ENCODE measurements at places on chromosomes 2 and 18.

DNA sequence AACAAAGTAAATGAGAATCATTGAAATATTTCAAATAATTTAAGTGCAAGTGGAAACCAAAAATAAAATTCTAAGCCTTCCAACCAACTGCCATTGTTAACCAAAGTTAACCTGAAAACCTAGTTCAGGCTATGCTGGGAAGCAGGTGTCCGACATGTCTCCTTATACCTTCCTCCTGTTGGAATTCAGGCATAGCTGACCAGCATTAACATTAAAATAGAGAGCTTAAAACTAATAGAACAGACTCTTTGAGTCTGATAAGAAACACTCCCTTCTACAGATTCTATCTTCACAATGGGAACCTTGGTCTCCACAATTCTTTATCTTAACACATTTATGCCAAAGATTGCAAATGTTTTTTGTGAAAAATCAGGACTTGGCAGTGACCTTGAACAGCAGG lies 1004.9 kb upstream of the NRXN1 start:
- DNase-seq, result no peak

- DNase-seq, result no peak
Measured at GRCh38 chr2:158546412-158547144, 89.8 kb downstream of the PKP4 start.

DNA sequence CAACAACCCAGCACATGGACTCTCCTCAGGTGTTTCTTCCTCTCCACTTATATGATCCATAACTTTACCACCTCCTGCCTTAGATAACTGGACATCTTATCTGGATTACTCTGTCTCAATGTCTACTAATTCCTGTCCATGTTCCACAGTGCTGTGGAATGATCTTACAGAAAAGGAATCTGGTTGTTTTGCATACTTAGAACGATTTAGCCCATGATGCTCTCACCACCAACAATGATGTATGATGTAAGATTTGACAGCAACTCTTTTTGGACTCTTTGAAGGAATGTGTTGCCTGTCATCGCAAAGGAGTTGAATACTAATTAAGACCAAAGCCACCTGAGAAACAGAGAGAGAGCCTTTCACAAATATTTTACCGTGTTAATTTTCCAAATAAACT lies 37.7 kb upstream of the SYT4 start:
- no peak for DNase-seq

GRCh38 chr2:9086465-9086864 lies 83.0 kb upstream of the MBOAT2 start:
- DNase-seq, result no peak

DNA sequence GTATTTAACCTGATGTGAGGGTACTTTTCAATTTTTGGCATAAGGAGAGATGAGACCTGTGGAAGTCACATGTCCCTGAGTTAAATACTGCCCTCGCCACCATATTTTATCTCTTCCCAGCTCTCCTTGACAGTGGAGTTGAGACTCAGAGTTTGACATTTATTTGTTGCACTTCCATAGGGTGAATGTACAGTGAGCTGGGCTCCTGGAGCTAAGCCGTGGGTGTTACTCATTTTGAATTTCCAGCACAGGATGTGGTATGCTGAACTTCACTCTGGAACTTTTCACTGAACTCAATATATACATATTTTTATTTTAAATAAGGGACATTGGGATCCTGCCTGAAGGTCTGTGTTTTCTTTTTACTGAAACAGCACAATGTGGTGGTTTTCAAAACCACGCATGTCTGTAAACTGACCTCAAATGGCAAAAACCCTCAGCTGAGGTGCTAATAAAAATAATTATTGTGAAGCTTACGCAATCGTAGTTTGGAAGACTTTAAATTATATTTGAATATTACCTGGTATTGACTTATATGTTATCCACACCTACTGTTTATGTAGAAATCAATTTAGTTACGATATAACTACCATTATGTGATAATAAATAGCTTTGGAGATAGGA lies 12.1 kb downstream of the RNF144A start:
- no peak for DNase-seq

GRCh38 chr2:37436323-37436722 lies 91.9 kb downstream of the QPCT start:
- DNase-seq, result no peak

DNA sequence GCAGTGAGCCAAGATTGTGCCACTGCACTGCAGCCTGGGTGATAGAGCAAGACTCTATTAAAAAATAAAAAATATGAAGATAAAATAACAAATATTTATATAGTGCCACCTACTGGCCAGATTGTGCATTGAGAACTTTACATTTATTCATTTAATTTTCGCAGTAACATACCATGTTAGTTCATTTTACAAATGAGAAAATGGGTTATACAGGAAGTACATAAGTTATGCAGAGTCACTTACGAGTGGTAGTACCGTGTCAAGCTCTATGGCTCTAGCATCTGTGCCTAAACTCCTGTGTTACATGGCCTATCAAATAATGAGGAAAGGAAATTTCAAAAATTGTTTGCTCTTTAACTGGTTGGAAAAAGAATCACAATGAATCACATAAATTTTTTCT lies 27.9 kb downstream of the RIF1 start:
- DNase-seq, result no peak

DNA sequence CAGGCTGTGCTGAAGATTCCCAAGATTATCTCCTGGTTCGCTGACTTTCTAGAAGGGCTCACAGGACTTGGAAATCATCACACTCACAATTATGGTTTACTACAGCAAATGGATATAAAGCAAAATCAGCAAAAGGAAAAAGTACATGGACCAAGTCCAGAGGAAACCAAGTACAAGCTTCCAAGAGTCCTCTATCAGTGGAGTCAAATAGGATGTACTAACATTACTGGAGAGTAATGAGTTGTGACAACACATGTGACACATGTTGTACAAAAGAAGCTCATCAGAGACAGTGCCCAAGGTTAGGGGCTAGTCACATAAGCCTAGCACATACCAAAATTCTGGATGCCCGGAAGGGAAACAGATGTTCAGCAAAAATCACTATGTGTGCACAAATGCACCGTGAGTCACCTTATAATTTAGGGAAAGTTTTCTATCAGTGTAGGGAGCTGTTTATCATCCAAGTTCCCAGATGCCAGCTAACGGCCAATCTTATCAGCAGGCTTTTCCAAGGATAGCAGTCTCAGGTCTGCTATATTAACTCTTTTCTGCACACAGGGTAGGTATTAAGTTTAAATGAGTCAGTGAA lies 9.5 kb downstream of the TMEM237 start:
- no peak for DNase-seq

GRCh38 chr2:144288438-144288837 lies 231.5 kb downstream of the ZEB2 start:
- DNase-seq, result no peak

DNA sequence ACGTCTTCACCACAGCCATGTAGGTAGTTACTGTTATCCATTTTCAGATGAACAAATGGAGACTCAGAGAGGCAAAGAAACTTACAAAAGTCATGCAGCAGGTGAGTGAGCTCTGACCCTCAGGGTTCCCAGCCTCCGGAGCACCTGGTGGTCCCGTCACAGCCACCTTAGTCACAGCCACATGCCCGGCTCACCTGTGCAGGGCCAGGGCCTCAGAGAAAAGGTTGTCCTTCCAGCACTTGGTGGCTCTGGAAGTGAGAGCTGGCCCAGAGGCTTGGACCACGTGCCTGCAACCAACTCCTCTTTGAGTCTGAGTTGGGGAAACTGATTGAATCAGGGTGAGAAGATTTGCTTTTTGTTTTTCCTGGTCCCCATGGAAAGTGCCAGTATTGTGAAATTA lies 189.3 kb downstream of the GLI2 start:
- DNase-seq, result no peak

GRCh38 chr2:214706986-214707385 lies 102.5 kb downstream of the BARD1 start:
- DNase-seq, result peak; percentile 23

GRCh38 chr2:138699421-138699820 lies 80.8 kb downstream of the NXPH2 start:
- no peak for DNase-seq

DNA sequence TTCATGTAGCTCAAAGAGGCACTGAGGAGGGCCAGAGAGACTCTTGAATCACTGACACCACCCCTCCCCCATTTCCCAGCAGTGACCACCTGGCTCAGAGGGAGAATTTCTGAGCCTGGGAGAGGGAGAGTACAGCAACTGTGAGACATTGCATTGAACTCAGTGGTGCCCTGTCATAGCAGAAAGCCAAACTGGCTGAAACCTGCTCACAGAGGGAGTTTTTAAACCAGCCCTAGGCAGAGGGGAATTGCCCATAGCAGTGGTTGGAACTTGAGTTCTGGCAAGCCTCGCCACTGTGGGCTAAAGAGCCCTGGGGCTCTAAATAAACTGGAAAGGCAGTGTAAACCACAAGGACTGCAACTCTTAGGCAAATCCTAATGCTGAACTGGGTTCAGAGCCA lies 243.1 kb downstream of the ADCYAP1 start:
- no peak for DNase-seq

- DNase-seq, result no peak
Measured at GRCh38 chr2:158975271-158975921, 7.0 kb downstream of the TANC1 start.

GRCh38 chr2:18178736-18179349 lies 300.4 kb downstream of the KCNS3 start:
- peak; percentile 77 for DNase-seq

GRCh38 chr2:228239207-228239906 lies 57.9 kb upstream of the SPHKAP start:
- DNase-seq, result no peak

- DNase-seq, result no peak
Measured at GRCh38 chr2:64274399-64275173, 130.4 kb upstream of the PELI1 start.

- DNase-seq, result no peak
Measured at GRCh38 chr2:7951490-7951889, 730.4 kb upstream of the ID2 start.

- DNase-seq, result peak; percentile 9
Measured at GRCh38 chr2:9737053-9737875, 106.0 kb upstream of the TAF1B start.

GRCh38 chr2:223877721-223878410 lies 40.5 kb upstream of the AP1S3 start:
- DNase-seq, result no peak

GRCh38 chr2:119178776-119179175 lies 20.2 kb upstream of the C1QL2 start:
- no peak for DNase-seq

DNA sequence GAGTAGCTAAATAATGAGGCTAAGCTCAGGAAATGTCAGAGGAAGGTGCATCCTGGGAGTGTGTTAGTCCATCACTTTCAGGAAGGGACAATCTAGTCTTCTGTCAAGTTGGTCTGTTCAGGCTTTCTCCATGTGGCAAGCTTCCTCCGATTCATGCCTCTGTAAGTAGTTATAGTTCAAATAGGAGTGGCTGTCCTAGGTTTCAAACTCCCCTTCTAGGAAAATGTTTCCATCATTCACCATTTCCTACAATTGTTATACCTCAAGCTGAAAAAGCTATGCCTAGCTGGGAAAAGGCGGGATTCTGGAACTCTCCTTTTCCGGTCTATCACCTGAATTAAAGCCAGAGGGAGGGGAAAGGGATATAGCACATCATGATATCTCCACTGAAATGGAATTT lies 287.7 kb upstream of the ZSWIM2 start:
- no peak for DNase-seq

DNA sequence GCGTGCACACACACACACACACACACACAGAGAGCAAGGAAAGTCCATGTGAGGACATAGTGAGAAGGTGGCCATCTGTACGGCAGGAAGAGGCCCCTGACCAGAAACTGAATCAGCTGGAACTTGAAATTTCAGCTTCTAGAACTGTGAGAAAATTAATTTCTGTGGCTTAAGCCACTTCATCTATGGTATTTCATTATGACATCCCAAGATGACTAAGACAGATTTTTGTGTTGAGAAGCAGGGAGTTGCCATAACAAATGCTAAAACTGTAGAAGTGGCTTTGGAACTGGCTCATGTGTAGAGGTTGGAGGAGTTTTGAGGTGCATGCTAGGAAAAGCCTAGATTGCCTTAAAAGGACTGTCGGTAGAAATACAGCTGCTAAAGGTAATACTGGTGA lies 63.4 kb upstream of the ZBTB7C start:
- DNase-seq, result no peak

GRCh38 chr18:76348267-76349066 lies 146.6 kb downstream of the ZNF516 start:
- DNase-seq, result peak; percentile 77

- no peak for DNase-seq
Measured at GRCh38 chr2:206619011-206619410, 23.3 kb upstream of the FAM237A start.

- DNase-seq, result peak; percentile 99
Measured at GRCh38 chr2:9336576-9337314, 86.6 kb downstream of the ITGB1BP1 start.
